Activated T-cell treated with anti-CD3 and anti-CD28 coated beads, Interleukin-2, amount 50 U/mL, for 48 hours (primary cell): ENCODE measurements at places on chromosomes 2 and 18.
A peak's percentile ranks its signal among the peaks of the same experiment; 100 is the strongest.

DNA sequence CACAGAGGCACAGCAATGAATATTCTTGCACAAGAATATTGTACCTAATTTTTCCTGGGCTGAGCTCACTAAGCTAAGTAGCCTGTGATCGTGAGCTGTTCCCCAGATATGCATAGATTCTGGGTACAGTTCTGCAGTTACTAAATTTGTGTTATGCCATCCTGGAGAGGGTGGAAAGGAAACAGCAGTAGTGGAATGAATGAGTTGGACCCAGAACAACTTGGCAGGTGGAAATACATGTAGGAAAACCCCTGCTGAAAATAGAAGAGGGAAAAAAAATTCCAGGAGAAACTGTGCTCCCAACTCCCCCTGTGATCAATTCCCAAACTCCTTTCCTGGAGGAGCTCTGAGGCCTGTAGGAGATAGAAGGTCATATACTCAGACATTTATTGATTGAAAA lies 181.5 kb upstream of the MGAT5 start:
- DNase-seq: no peak

- no peak for DNase-seq
Observed at GRCh38 chr2:99960790-99961189, 181.6 kb downstream of the AFF3 start.

- DNase-seq: no peak
Observed at GRCh38 chr18:32476106-32476505, 5.4 kb upstream of the GAREM1 start.

GRCh38 chr2:158837645-158838044 lies 42.5 kb downstream of the DAPL1 start:
- no peak for DNase-seq

- no peak for DNase-seq
Observed at GRCh38 chr2:118841828-118842461, 5.5 kb downstream of the EN1 start.

DNA sequence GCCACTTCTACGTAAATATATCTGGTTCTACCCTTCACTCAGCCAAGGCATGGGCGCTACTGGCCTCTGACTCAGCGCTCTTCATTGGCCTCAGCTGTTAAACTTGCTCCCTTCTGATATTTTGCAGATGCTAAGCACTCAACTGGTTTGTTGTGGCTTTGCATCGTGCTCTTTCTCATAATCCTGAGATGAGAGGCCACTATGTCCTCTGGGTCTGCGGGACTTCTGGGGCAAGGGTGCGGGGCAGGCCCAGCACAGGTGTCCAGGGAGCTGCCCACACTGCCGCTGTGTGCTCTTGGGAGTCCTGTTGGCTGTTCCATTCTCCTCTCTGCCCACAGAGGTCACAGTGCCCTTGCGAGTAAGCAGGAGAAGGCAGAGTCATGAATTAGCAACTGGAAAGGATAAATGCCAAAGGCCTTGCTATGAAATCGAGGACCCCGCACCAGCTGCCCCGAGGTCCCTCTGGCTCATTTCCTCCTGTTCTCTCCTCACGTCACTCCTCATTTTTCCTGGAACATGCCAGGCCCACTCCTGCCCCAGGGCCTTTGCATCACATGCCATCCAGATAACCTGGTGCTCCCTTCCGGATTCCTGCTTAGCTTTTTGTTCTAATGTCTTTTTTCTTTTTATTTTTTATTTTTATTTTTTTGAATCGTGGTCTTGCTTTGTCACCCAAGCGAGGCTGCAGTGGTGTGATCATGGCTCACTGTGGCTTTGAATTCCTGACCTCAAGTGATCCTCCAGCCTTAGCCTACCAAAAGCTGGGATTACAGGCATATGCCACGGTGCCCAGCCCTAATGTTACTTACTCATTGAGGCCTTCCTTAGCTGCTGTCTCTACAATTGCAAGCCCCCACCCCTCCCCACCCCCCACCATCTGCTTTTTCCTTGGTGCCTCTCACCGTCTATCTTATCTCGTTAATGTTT lies 34.9 kb upstream of the MAT2A start:
- DNase-seq: no peak

- no peak for DNase-seq
Observed at GRCh38 chr2:68931149-68931711, 21.5 kb downstream of the GKN2 start.

DNA sequence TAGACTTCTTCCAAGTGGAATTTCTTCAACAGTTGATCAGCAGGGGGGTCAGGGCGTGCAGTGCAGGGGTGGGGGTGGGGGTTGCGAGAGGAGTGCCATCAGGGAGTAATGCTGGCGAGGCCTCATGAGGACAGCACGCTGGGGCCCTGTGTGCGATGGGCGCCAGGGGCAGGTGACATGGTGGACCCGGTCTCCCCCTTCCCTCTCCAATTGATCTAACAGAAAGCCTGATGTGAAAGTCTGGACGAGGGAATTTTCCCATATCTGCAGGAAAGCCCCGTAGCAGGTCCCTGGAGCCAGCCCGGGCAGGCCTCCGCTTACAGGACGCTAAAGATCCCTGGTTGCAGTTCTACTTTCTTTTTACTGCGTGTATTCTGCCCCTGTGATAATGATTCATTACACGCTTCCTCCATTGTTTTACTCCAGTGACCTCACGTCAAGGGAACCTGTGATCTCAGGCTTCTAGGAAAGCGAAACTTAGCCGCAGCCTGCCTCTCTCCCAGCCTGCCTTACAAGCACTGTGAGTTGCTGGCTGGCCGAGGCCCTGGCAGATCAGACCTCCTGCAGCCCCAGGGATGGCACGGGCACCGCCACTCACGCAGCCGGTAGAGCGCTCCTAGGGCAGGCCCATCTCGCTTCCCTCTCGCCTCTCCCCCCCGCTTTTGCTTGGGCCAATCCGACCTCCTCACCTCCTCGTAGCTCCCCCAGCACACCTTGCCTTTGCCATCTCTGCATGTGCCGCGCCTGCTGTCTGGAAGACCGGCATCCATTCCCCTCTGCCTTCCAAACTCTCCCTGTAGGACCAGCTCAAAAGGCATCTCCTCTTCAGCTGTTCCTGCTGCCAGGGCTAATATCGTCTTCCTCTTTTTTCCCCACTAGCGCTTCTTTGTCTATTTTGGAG lies 19.2 kb downstream of the NEURL3 start:
- peak; percentile 84 for DNase-seq

DNA sequence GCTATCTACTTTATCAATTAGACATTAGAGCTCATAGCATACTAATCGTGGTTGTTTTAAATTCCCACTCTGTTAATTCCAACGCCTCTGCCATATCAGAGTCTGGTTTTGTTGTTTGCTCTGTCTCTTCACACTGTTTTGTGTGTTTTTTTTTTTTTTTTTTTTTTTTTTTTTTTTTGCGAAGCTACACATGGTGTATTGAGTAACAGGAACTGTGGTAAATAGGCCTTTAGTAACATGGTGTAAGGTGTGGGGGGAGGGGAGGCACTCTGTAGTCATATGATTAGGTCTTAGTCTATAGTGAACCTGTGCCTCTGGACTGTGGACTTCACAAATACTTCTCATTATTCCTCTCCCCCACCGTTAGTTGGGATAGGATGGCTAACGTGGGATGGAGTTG lies 370.7 kb upstream of the RAB12 start:
- no peak for DNase-seq

GRCh38 chr2:12083081-12083581 lies 336.7 kb downstream of the LPIN1 start:
- no peak for DNase-seq

DNA sequence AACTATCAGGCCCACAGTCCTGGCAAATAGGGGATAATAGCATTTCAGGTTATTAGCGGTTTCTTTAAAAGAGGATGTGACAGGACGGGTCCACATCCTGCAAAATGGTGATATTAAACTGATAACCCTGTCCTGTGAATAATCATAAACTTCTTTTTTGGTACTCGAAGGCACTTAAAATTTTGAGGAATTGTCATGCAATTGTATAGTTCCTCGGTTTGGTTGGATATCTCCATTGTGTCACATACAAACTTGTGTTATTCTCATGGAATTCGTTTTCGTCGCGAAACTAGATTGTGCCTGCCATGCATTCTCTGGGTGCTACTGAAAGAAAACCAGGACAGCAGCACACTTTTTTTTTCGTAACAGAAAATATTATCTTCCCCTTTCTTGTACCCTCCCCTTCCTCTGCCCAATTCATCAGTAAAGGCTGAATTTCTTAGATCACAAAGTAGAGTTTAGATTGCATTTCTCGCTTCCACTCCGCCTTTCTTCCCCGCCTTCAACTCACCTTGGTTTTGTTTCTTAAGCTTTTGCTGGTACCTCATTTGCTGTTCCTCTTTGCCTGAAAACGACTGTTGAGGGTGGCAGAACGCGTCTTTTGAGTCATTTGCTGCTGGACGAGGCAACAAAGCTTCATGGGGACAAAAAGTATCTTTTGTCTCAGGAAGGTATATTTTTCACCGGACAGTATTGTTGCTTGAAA lies 1.3 kb downstream of the CERS6 start:
- no peak for DNase-seq

GRCh38 chr2:171723716-171724683 lies 36.7 kb downstream of the DYNC1I2 start:
- no peak for DNase-seq

DNA sequence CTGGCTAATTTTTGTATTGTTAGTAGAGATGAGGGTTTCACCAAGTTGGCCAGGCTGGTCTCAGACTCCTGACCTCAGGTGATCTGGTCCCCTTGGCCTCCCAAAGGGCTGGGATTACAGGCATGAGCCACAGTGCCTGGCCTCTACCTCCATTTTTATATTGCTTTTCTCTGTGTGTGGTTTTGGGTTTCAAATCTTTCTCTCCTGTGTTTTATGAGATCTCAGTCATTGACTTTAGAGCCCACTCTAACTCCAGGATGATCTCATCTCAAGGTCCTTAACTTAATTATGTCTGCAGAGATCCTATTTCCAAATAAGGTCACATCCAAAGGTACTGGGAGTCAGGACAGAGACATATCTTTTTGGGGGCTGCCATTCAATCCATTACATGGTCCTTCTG lies 24.7 kb downstream of the ARL4C start:
- DNase-seq: no peak

DNA sequence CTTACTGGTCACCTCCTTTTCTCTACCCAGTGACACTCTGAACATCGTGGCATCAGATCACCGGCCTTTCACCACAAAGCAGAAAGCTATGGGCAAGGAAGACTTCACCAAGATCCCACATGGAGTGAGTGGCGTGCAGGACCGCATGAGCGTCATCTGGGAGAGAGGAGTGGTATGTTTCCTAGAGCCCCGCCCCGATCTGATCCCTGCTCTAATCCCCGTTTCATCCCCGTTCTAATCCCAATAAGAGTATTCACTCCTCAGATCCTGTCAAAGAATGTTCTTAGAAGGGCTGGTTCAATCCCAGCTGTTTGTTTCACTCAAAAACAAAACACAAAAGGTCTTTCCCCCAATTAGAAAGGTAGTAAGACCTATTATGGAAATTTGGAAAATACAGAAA lies 30.4 kb upstream of the MAPRE3 start:
- no peak for DNase-seq

- no peak for DNase-seq
Observed at GRCh38 chr18:45334191-45334590, 281.1 kb upstream of the SLC14A2 start.

DNA sequence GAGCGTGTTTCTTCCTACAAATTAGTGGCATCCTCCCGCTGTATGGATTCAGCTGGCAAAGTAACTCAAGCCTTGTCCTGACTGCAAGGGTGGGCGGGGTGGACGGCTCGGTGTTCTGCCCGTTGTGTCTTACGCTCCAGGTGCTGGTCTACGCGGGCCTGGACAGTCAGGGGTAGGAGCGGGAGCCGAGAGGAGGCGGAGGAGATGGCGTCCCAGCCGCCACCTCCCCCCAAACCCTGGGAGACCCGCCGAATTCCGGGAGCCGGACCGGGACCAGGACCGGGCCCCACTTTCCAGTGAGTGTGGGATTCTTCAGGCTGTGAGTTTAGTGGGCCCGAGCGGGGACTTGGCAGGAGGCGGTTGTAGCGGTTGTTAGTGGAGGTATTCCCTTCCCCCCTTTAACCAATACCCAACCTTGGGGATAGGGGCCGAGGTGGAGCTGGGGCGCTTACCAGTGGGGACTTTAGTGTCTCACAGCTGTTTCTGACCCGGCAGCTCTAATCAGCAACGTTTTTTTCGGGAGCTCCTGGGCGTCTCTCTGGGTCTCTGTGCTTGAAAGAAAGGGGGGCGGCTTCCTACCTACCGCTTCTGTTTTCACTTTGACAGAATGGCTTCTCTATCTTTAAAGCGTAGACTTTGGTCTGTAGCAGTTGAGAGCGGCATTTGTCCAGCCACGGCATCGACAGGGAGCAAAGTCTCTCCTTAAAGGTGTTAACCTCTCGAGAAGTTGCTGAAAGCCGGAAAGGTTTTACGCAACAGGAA lies at the start of the genes PEX13 and PUS10:
TSS of gene PEX13 (plus strand) at position 165 of the 762 bp plus-strand sequence. CDS start at position 205, 40 bp downstream.
TSS of gene PUS10 (minus strand) at position 700 of the 762 bp plus-strand sequence. CDS start 6,365 bp downstream, outside the sequence.
- peak; percentile 87 for DNase-seq

DNA sequence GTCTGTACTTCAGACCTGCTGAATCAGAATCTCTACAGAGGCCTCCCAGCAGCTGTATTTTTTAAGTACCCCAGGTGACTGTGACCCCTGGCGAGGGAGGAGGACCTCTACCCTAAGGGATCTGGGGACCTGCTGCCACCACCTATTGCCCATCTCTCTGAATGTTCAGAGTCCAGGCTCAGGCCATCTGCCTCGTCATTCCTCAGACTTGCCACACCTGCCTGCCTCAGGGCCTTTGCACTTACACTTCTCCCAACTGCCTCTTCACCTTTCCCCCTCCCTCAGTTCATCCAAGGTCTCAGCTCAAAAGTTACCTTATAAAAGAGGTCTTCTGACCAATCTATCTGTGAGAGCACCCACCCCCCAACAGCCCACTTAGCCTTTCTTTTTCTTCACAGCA lies 21.5 kb downstream of the UXS1 start:
- DNase-seq: no peak

DNA sequence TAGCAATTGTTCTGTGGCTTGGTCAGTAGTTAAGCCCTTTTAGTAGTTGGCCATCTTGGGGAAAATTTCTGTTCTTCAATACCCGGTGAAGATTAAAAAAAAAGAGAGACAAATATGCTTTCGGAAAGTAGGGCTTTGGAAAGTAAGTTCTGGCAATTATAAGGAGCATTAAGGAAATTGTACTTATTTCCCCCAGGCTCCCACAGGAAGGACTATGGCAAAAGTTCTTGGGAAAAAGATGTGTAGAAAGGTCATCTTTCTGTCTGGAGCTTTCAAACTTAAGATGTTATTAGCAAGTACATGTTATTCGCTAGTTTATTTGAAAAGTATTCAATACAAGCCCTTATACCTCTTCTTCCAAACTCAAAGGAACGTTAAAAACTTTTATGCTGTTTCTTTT lies 144.5 kb downstream of the MTX2 start:
- DNase-seq: no peak
